ENCODE measurements at places on chromosomes 7 and 10.

GRCh38 chr10:69317626-69318105 is 39.4 kb downstream of the HK1 start:
- peaks cover 50% of the 10 kb centered on the region for H3K4me1 ChIP-seq
- H3K27ac ChIP-seq, result peak overlapping the region; percentile 80
- H3K4me3 ChIP-seq, result peak overlapping the region; percentile 79
- H3K36me3 ChIP-seq, result peaks cover 7% of the 10 kb centered on the region
- H3K27me3 ChIP-seq, result peaks cover 8% of the 10 kb centered on the region
- DNase-seq, result no peak

GRCh38 chr10:114624951-114625780 is 32.9 kb downstream of the ABLIM1 start:
- H3K4me3 ChIP-seq, result no peak overlapping the region
- no peak for DNase-seq
- H3K27me3 ChIP-seq, result peaks cover 20% of the 10 kb centered on the region
- peaks cover 3% of the 10 kb centered on the region for H3K36me3 ChIP-seq
- peaks cover 26% of the 10 kb centered on the region for H3K4me1 ChIP-seq

DNA sequence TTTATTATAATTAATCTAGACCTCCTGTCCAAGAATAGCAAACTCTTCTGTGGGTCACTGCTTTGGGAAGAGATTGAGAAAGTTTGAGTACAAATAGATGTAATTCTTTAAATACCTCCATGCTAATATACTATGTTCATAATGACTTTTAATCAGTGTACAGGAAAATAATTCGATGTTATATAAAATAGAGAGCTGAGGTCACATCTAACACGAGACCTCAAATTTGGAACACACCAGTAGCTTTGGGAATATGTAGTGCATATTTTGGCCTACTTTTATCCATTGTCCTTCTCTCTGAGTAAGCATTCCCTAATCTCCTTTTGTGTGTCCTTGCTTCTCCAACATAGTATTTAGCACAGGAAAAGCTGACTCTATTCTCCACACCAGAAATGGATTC is 27.3 kb upstream of the CABCOCO1 start:
- no peaks in the 10 kb centered on the region for H3K27me3 ChIP-seq
- H3K4me3 ChIP-seq, result no peak overlapping the region
- no peak overlapping the region for H3K27ac ChIP-seq
- H3K36me3 ChIP-seq, result no peaks in the 10 kb centered on the region

DNA sequence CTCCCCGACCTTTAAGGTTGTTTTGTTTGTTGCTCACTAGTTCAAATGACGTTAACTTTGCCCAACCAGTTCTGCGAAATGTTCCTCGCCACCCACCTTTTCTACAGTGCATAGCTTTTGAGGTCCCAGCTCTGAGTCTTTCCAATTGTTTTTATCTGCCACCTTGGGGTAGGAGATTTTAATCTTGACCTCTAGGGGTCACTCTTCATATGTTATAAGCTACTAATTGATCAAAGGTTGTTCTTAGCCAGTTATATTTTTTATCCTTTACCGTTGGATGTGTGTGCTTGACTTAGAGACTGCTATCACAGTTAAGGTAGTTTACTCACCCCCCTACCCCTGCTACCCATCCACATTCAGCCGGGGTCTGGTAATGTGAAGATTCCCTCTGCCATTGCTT is 372.4 kb downstream of the SUGCT start:
- DNase-seq, result no peak
- H3K27ac ChIP-seq, result no peak overlapping the region
- no peaks in the 10 kb centered on the region for H3K27me3 ChIP-seq

GRCh38 chr10:84216834-84217233 is 8.5 kb downstream of the LRIT2 start:
- H3K27me3 ChIP-seq, result peaks cover 6% of the 10 kb centered on the region
- no peak overlapping the region for H3K27ac ChIP-seq
- H3K4me1 ChIP-seq, result no peaks in the 10 kb centered on the region
- no peak for DNase-seq

DNA sequence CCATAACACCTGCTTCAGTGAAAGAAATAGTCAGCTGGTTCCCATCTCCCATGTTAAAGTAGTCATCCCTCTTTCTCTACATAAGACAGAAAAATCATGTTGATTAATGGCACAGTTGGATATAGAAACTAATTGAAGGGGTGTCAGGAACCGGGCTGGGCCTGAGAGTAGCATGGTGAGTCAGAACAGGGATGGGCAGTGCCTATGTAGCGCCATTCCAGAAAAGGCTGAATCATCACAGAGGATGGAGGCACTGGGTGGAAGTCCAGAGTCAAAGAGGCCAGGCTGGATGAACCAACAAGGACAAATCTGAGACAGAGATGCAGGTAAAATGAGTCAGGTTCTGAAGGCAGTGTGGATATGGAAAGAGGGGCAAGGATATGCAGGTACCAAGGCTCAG is 201.2 kb downstream of the LHFPL3 start:
- no peaks in the 10 kb centered on the region for H3K36me3 ChIP-seq
- no peaks in the 10 kb centered on the region for H3K27me3 ChIP-seq
- no peak overlapping the region for H3K4me3 ChIP-seq
- DNase-seq, result no peak

GRCh38 chr10:70558871-70559810 is 43.4 kb downstream of the PRF1 start:
- peaks cover 27% of the 10 kb centered on the region for H3K4me1 ChIP-seq
- DNase-seq, result peak; percentile 50
- H3K36me3 ChIP-seq, result no peaks in the 10 kb centered on the region
- H3K27ac ChIP-seq, result peak overlapping the region; percentile 65
- no peaks in the 10 kb centered on the region for H3K27me3 ChIP-seq
- peak overlapping the region; percentile 67 for H3K4me3 ChIP-seq

- peaks cover 61% of the 10 kb centered on the region for H3K4me1 ChIP-seq
- peak overlapping the region; percentile 95 for H3K4me3 ChIP-seq
- no peak for DNase-seq
- H3K27me3 ChIP-seq, result peaks cover 3% of the 10 kb centered on the region
- peaks cover 40% of the 10 kb centered on the region for H3K36me3 ChIP-seq
- no peak overlapping the region for H3K27ac ChIP-seq
Observed at GRCh38 chr7:127390186-127390816, 2.2 kb downstream of the ZNF800 start.

GRCh38 chr7:188727-189500 is 3.5 kb upstream of the FAM20C start:
- DNase-seq, result no peak
- no peaks in the 10 kb centered on the region for H3K36me3 ChIP-seq
- no peaks in the 10 kb centered on the region for H3K4me1 ChIP-seq

DNA sequence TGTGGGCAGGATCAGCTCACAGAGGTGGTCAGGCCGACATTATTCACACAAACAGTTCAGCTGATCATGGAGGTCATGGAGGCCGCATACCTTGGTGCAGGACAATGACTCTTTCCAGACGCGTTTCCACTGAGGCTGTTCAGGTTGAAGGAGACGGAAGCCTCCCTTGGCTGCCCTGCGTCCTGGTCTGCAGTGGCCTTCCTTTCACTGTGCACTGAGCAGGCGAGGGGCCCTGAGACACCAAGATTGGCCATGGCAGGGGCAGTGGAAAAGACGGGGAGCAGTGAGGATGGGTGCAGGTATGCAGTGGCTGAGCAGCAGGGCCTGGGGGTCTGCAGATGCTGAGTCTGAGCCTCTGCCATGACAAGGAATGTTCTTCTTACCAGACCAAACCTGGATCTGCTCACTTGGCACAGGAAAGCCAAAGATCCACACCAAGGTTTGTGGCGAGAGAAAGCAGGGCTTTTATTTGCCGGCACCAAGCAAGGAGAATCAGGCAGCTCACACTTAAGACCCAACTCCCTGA is 263.3 kb downstream of the GLRX3 start:
- H3K27me3 ChIP-seq, result no peaks in the 10 kb centered on the region
- H3K36me3 ChIP-seq, result no peaks in the 10 kb centered on the region
- no peak for DNase-seq
- no peak overlapping the region for H3K4me3 ChIP-seq
- H3K27ac ChIP-seq, result no peak overlapping the region

DNA sequence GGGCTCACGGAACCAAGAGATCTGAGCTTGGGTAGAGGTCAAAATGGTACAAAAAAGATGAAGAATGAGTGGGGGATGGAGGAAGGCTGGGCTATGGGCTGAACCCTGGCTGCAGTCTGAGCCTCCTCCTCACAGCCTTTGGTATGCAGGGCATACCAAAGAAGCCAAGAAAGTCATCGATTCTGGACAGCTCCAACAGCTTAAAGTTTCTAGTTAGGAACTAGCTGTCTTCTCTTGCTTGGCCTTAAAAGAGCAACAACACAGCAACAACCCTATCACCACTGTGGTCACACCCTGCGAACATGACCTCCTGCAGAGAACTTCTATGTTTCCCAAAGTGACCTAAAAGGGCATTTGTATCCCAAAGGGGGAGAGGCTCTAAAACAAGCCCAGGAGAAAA is 126.1 kb upstream of the EFCAB10 start:
- H3K27ac ChIP-seq, result no peak overlapping the region
- no peak for DNase-seq
- no peak overlapping the region for H3K4me3 ChIP-seq
- peaks cover 7% of the 10 kb centered on the region for H3K36me3 ChIP-seq

- no peak overlapping the region for H3K27ac ChIP-seq
- H3K4me1 ChIP-seq, result no peaks in the 10 kb centered on the region
- no peaks in the 10 kb centered on the region for H3K36me3 ChIP-seq
- no peaks in the 10 kb centered on the region for H3K27me3 ChIP-seq
- H3K4me3 ChIP-seq, result no peak overlapping the region
Observed at GRCh38 chr7:81284576-81284975, 365.7 kb upstream of the SEMA3C start.

DNA sequence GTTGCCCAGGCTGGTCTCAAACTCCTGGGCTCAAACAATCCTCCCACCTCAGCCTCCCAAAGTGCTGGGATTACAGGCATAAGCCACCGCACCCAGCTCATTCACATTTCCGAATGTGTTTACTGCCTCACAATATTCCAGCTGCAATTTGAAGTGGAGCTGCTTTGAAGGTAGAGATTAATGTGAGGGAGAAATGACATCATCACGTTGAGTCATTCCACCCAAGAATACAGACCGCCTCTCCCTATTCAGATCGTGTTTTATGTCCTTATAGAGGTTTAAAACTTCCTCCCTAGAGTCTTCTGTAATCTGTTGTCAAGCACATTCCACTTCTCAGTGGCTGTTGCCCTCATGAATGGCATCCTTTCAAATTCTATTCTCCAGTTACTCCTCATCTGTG is 100.4 kb upstream of the PDGFA start:
- peak overlapping the region; percentile 99 for H3K27ac ChIP-seq
- no peak for DNase-seq
- H3K27me3 ChIP-seq, result no peaks in the 10 kb centered on the region
- H3K4me3 ChIP-seq, result peak overlapping the region; percentile 40

DNA sequence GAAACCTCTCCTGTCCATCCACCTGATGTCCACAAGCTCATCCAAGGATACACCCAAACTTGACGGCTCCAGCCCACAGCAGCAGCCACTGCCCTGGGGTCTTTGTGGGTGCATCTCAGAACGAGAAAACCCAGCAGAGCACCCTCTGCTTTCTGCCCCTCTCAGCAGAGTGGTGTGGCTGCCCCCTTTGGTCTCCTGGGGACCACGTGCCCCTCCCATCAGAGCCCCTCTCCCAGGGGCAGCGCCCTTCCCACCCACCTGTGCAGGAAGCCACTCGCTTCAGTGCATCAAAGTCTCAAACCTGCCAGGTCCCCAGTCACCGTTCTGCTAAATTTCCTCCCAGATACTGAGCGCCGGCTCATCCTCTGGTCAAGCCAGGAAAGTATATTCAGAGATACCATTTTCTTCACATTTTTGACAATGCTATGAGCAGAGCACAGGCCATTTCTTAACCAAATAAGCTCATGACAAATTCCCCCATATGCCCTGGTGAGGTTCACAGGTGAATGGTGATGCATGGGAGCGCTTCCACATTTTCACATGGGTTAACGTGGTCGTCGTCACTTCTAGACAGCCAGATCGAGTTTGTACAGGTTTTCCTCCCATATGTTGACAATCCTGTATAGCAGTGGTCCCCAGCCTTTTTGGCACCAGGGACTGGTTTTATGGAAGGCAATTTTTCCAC is 32.4 kb downstream of the CAMK2B start:
- no peaks in the 10 kb centered on the region for H3K4me1 ChIP-seq
- H3K27ac ChIP-seq, result no peak overlapping the region
- H3K4me3 ChIP-seq, result no peak overlapping the region
- no peak for DNase-seq

DNA sequence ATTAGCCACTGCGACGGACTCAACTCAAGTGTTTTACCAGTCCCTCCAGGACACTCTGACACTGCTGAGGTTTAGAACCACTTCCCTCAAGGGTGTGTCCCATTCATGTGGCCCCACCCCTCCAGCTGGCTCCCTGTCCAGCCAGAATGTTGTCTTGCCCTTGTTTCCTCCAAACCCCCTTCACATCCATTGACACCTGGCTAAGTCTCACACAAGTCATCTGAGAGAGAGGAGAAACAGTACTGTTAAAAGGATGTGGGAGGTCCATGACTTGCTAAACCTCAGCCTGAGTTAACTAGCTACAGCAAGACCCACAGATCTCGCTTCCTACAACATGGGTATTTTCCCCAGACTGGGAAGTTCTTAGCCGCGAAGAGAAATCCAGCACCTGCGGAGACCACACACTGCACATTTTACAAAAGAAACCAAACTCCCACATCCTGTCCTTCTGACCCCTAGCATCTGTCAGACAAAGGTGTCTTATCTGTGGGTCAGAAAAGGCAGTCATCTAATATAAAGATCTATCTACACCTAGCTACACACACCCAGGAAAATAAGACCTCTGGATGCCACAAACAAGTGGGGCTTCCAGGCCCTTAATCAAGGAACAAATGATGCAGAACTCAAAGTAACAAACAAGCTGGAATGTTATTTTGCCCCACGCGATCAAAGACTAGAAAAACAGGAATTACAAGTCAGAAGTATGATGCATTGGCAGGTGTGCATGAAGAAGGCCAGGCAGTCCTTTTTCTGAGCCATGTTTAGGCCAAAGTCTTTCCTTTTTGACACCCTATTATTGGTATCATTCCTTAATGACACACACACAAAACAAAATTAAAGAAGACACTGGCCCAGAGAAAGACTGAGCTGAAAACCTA is 13.9 kb downstream of the OSBPL3 start:
- H3K27me3 ChIP-seq, result no peaks in the 10 kb centered on the region
- DNase-seq, result peak; percentile 52
- peaks cover 17% of the 10 kb centered on the region for H3K36me3 ChIP-seq

GRCh38 chr7:106598663-106599342 is 62.2 kb downstream of the CCDC71L start:
- no peak overlapping the region for H3K27ac ChIP-seq
- peak; percentile 51 for DNase-seq
- no peaks in the 10 kb centered on the region for H3K36me3 ChIP-seq
- no peak overlapping the region for H3K4me3 ChIP-seq

DNA sequence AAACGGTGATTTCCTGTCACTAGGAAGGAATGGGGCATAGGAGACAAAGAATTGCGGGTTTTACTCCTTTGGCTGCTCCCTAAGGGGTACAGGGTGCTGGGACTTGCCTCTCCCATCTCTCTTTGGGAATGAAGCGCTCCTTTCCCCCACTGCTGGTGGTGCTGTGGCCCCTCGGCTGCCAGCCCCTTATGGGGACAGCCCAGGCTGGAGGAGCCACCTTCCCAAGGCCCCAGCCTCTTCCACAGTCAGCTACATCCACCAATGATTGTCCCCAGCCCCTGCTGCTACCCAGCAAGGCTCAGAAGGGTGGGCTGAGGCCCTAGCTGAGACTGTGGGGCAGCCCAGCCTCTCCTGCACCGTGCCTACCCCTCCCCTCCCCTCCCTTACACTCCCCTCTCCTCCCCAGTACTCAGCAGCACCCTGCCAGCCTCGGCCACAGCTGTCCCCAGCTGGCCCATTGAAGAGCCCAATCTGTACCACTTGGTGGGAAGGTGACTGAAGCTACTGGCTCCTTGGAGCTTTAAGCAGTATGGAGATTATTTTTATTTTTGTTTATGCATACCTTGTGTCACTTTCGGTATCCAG is 19.0 kb downstream of the PRKAG2 start:
- DNase-seq, result no peak
- no peak overlapping the region for H3K27ac ChIP-seq
- H3K27me3 ChIP-seq, result peaks cover 1% of the 10 kb centered on the region
